ENCODE measurements at places on chromosomes 2 and 18.

DNA sequence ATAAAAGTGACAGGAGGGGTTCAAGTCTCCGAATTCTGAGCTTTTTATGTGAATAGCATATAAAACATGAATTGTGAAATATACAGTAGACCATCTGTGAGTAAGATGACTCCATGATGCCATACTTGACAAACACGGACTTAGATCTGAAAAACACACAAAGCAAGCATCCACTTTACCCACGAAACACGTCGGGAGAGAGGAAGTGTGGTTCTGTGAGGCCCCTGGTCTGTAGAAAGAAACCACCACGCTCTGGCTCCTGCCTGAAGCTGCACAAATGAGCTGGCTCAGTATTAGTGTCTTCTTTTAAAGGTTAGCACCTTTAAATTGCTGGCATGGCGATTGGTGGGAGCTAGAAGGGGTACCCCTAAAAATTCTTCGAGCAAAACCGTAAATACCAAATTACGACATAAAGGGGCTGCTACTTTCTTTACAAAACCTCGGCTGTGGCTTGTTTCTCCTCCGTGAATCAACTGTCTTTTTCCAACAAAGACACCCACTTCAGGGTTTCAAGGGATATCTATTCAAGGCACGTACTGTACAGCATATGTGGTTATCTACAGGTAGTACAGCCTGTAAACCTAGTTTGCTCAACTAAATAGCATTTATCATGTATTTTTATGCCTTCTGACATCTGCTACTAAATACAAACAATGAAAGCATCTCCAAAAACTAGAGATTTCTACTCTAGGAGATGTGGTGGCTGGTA, 70.9 kb downstream of the AFF3 start:
- no peak for DNase-seq

- no peak for DNase-seq
These were observed 554.4 kb upstream of the LRRTM1 start for GRCh38 chr2:80858965-80859364.

- DNase-seq = no peak
These were observed 29.7 kb upstream of the CASP10 start for GRCh38 chr2:201152999-201153815.

- DNase-seq = no peak
These were observed 40.5 kb upstream of the SALL3 start for GRCh38 chr18:78939105-78939504.

- DNase-seq = no peak
These were observed 31.7 kb upstream of the CERS6 start for GRCh38 chr2:168424112-168424951.

DNA sequence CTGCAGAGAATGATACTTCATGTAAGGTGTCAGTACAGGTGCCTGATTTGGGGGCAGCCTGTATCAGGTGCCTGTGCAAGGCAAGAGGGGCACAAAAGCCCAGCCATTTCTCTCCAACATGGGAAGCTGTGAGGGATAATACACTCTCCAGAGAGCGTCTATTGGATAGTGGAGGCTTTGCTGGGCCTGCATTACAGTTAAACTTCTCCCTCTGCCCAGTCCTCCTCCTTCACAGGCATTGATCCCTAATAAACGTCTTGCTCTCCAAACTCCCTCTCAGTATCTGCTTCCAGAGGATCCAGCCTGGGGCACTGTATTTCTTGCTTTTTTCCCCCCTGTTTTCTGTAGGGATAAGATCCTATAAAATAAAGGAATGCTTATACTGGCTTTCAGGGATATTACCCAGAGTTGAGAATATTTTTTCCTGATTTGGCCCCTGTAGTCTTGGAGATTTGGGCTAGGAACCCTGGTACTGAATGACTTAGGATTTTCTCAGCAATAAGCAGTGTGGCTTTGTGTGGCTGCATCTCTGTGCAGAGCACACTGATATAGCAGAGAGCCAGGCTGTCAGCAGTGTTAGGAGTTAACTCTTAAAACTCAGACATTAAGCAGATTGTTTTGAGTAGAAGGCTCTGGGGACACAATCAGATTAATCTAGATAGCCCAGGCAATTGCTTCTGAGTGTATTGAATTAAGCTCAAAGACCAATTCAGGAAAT, 330.6 kb downstream of the CYRIA start:
- DNase-seq = no peak

- DNase-seq = no peak
These were observed 178.7 kb downstream of the FMNL2 start for GRCh38 chr2:152513681-152514080.

DNA sequence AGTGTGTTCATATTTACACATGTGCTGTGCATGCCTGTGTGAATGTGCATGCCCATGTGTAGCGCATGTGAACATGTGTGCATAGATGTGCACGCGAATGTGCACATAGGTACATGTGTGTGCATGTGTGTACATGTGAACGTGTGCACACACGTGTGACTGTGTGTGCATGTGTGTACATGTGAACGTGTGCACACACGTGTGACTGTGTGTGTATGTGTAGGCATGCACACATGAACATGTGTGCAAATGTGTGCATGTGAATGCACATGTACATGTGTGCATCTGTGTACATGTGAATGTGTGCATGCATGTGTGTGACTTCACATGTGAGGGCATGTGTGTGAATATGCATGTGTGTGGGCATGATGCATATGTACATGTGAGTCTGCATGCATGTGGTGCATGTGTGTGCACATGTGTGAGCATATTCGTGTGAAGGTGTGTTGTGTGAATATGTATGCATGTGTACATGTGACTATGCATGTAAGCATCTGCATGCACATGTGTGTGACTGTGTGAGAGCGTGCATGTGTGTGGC, 122.4 kb downstream of the PTGR3 start:
- no peak for DNase-seq

DNA sequence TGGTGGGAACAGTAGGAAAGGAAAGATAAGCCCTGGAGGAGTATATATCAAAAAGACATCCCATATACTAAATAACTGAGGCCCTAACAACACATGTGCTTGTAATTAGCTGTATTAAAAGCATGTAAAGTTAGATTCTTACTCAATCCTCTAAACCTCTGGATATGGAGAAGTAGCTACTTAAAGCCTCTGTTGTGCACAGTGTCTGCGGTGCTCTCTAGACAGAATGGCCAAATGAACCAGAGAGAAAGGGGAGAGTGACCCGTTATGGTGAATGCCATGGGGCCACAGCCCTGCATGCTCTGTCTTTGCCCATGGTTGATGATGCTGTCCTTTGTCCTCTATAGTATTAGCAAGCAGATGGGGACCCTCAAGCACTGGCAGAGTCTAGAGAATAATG, 104.4 kb upstream of the SLC8A1 start:
- DNase-seq = no peak

DNA sequence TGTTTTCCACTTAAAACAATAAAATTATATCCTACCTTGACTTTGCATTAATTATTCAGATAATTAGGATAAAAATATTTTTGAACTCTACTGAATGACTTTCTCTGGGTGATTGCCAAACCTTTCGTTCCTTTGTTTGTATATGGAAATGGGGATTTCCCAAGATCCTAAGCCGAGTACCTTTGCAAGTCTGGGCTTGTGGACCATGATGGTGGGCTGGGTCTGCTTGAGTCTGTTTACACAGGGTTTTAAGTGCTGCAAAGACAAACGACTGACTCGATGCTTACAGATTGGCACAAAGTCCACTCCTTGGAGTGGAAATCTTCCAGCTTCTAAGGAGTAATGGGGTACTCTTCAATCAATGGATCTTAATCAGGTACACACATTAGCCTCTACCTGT, 659.5 kb downstream of the TSN start:
- no peak for DNase-seq

GRCh38 chr18:58117786-58118403, 73.9 kb downstream of the NEDD4L start:
- no peak for DNase-seq

- no peak for DNase-seq
These were observed 26.4 kb downstream of the TRAPPC12 start for GRCh38 chr2:3405876-3406275.

- no peak for DNase-seq
These were observed 133.2 kb upstream of the TMEM18 start for GRCh38 chr2:810397-810796.

DNA sequence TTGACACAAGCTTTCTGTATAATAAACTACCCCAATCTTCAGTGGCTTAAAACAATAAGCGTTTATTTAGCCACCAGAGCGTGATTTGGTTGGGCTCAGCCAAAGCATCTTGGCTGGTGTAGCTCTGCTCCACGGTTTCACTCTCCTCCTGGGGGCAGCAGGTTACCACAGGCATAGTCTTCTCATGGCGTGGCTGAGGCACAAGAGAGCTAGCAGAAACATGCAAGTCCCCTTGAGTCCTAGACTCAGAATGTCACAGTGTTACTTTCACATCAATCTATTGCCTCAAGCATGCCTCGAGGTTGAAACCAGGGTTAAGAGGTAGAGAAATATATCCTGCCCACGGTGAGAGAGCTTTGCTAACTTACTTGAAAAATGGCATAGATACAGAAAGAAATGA, 19.9 kb upstream of the SLC9A2 start:
- no peak for DNase-seq

GRCh38 chr2:234879671-234880455, 72.0 kb upstream of the SH3BP4 start:
- no peak for DNase-seq

- DNase-seq = no peak
These were observed 1282.3 kb upstream of the NRXN1 start for GRCh38 chr2:52314231-52314630.

GRCh38 chr2:40489678-40489960, 37.7 kb upstream of the SLC8A1 start:
- DNase-seq = no peak

- peak; percentile 50 for DNase-seq
These were observed 37.6 kb downstream of the CCBE1 start for GRCh38 chr18:59659508-59660170.

DNA sequence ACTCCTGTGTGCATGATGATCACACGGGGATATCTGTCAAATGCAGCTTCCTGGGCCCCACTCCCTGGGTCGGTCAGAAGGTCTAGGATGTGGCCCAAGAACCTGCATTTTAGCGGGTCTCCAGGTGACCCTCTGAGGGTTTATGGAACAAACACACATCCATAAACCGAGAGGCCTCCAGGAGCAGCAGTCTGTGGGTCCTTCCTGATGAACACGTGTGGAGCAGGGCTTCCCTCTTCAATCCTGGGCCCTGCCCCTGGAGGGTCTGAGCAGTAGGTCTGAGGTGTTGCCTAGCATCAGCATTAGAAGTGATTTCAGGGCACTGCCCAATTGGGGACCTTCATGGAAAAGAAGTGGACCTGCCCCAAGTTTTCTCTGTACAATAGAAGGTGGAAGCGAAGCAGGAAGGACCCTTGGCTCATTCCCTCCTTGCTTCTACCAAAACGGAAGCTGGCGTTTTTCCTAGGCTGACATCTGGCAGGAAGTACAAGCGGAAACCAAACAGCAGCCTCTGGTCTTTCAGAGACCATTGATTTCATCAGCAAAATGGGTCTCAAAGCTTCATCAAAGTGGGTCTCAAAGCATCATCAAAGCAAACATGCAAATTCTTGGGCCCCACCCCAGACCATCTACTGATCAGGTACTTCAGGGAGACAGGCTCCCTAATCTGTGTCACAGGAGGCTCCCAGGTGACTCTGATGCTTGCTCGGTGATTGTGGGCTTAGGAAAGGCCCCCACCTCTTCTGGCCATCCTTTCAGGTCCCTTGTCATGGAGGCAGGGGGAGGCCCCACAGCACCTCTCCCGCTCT, 30.7 kb downstream of the INO80C start:
- no peak for DNase-seq

DNA sequence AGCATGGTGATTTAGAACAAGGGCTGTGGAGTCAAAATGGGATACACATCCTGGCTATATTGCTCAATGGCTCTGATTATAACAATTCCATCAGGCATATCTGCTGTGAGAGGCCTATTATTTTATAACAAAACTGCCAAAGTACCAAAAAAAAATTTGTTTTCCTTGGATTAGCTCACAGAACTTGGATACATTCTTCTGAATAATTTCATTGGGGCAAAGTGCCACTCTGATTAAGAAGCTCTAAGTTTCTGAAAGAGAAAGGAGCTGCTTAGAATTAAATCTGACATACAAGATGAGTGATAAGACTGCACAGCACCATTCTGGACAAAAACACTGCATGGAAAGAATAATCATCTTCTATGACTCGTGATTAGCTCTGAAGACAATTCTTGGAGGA, 85.7 kb downstream of the SMC6 start:
- no peak for DNase-seq

DNA sequence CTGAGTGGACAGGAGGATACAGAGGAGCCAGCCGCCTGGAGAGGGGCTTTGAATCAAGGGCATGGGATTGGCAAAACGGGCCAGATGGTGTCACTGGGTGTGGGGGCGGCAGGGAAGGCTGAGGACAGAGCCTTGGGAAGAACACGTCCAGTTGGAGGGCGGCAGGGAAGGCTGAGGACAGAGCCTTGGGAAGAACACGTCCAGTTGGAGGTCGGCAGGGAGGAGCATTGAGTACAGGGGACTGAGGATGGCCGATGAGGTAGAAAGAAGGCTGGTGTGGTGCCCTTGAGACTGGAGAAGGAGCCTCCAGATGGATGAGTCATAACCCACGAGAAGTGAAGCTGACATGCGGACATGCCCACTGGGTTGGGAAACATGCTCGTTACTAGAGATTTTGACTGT, 4.5 kb downstream of the HES6 start:
- no peak for DNase-seq

DNA sequence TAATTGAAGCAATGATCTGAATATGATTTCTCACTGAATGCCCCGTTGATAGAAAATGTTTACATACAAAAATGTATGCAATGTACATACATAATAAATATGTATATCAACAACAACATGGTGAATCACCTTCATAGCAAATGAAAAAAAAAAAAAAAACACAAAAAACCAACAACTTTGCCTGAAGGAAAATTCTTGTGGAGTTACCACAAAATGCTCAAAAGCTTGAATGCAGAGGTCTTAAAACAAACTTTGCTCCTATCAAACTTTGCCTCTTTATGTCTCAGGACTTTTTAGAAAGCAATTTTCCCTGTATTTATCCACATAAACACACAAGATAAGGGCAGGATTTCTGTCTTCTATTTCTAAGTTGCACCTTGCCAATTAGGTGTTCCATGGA, 92.9 kb upstream of the SIX2 start:
- no peak for DNase-seq

GRCh38 chr2:227848586-227848985, 22.8 kb upstream of the DAW1 start:
- no peak for DNase-seq

- DNase-seq = peak; percentile 49
These were observed 566 bp upstream of the CMPK2 start for GRCh38 chr2:6866275-6866671.

- no peak for DNase-seq
These were observed 353.8 kb downstream of the RND3 start for GRCh38 chr2:150133623-150134022.

- DNase-seq = no peak
These were observed 84.2 kb upstream of the UNC80 start for GRCh38 chr2:209687323-209687969.

DNA sequence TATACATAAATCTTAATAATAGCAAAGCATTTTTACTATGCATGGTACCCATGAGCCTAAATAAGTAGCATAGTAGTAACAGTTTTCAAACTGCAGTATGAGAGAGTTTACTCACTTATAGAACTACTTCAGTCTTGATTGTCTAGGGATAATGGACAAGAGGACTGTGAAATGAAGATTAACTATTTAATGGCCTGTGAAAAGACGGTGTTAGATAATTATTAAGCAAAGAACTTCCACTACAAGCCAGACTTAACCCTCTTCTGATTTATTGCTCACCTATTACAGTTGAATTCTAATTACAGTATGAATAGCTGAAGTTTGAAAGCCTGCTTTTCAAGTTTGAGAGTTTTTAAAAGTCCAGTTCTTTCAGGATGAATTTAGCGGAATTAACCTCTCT, 18.9 kb downstream of the PIK3C3 start:
- no peak for DNase-seq

- no peak for DNase-seq
These were observed 37.9 kb upstream of the EVA1A start for GRCh38 chr2:75598589-75599155.

Data from ecto neural progenitor cell (in vitro differentiated cells).